Stimulated activated CD8-positive, alpha-beta memory T cell treated with anti-CD3 and anti-CD28 coated beads, Interleukin-15, amount 100 ng/mL, for 48 hours (primary cell): ENCODE measurements at places on chromosomes 4 and X.

GRCh38 chrX:112761242-112762207 is 79.1 kb downstream of the AMOT start:
- no peak for DNase-seq

DNA sequence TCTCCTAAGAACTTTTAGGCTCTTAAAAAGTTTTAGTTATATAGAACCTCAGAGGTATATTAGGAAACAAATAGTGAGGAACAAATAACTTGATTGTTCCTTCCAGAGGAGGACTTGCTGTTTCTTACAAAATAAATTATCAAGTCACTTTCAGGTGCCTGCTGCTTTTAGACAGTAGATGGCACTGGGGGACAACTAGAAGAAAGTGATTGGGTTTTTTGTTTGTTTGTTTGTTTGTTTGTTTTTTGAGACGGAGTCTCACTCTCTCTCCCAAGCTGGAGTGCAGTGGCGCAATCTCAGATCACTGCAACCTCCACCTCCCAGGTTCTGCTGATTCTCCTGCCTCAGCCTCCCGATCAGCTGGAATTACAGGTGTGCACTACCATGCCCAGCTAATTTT is 35.4 kb upstream of the CDKL5 start:
- DNase-seq, result no peak

DNA sequence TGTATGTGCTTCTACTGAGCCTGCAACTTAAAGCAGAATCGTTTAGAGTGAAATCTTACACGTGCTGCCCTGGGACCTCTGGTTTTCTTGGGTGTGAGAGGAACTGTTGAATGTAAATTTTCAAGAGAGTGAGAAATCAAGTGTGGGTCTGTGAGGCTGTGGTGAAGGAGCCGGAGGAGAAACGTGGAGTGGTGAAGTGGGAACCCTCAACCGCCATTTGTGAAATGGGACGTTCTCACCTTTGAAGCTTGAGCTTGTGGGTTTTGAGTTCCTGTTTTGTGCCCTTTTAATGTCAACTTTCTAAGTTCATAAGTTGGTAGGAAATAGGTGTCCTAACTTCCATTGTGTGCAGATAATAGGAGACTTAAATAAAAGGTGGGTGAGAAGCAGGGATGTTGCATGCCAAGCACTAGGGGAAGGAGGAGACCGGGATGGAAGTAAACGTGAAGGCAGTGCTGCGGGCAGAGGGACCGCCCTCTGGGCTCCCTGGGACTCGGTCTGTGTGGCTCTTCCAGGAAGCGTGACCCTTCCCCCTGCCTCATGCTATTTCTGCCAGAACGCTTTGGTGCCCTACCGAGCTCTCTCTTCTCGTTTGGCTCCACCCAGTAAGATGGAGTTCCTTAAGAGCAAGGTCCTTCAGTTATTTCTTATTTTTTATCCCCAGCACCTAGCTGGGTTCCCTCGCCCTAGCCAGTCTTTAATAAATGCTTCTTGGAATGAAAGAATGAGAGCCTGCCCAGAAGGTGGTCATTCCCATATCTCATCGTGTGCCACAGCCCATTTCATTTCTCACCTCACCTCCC is 56.0 kb downstream of the TMEM131L start:
- DNase-seq, result peak; percentile 56

DNA sequence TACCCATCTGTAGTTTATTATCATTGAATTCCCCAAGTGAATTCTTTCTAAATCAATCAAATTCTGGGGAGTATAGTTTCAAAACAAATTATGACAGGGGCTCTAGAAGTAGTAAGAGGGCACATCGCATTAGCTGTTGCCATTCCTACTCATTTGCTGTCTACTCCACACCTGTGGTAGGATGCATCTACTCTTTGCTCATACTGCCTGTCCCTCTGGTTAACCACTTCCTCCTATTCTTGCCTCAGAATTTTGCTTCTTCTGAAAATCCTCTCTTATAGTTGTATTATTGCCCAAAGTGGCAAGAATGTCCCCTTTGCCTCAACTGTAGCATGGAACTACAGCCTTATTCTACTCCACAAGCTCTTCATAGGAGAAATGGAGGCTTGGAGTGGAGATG is 12.7 kb upstream of the DGKK start:
- DNase-seq, result no peak

GRCh38 chr4:8537041-8537461 is 43.1 kb upstream of the GPR78 start:
- no peak for DNase-seq

DNA sequence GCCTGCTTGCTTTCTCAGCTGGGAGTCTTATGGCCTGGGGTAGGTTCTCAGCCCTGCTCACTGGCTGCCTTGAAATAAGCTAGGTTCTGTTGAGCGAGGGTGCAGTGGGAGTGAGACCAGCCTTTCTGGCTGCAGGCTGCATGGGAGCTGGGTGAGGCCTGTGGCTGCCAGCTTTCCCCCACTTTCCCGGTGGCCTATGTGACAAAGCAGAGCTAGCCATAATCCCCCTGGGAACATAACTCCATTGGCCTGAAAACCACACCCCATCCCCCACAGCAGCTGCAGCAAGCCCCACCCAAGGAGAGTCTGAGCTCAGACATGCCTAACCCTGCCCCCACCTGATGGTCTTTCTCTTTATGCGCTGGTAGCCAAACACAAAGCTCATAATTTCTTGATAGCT is 118.9 kb downstream of the KLHL4 start:
- DNase-seq, result no peak

- DNase-seq, result no peak
Measured at GRCh38 chrX:45660477-45660876, 459.8 kb upstream of the DIPK2B start.

DNA sequence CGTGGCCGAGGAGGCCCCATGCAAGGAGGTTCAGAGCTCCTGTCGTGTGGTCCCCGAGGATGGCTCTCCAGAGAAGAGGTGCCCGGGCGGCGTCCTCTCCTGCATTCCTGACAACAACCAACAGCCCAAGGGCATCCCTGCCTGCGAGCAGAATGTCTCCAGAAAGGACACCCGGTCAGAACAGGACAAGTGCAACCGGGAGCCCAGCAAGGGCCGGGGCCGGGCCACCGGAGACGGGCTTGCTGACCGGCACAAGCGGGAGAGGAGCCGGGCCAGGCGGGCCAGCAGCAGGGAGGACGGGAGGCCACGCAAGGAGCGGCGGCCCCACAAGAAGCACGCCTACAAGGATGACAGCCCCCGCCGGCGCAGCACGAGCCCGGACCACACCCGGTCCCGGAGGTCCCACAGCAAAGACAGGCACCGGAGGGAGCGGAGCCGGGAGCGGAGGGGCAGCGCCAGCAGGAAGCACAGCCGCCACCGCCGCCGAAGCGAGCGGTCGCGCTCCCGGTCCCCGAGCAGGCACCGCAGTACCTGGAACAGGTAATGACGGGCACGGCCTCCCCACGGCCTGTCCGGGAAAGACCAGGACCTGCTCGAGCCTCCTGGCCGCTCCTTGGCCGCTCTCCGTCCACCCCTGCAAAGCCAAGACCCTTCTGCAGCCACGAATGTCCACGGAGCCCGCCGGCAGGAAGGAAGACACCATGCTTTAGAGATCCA is 9.8 kb downstream of the AKAP17A start:
- no peak for DNase-seq

- no peak for DNase-seq
Measured at GRCh38 chr4:39181520-39181904, 817 bp upstream of the WDR19 start.

DNA sequence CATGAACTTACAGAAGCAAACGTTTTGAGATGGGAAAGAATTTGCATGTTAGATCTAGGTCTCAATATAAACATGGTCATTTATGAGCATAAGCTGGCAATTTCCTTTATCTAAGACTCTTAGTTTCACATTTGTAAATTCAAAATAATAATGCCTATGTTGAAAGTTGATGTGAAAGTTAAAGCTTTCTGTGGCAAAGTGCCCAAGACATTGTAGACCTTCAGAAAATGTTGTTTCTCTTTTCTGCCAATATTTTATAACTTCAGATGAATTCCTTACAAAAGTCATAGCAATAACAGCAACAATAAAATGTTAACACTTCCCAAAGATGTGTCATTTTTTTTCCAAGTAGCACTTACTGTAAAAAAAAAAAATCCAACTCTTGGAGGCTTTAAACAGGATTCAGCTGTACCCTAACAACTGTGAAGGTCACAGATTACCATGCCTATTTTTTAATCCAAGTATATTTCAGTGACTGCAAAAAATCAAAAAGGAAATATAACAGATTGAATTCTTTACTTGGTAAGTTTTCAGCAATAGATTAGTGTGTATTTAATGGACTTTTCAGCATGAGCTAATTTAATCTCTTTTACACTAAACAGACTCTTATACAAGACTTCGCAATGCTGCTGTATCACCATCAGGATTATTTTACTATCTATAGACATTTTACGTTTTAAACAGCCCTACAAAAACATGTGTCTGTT is 206.5 kb upstream of the PDE5A start:
- DNase-seq, result no peak

- peak; percentile 32 for DNase-seq
Measured at GRCh38 chr4:36322921-36323354, 41.5 kb downstream of the DTHD1 start.

- no peak for DNase-seq
Measured at GRCh38 chrX:46645614-46646013, 72.0 kb downstream of the CHST7 start.

GRCh38 chr4:97978791-97979488 is 164.3 kb downstream of the STPG2 start:
- DNase-seq, result no peak

DNA sequence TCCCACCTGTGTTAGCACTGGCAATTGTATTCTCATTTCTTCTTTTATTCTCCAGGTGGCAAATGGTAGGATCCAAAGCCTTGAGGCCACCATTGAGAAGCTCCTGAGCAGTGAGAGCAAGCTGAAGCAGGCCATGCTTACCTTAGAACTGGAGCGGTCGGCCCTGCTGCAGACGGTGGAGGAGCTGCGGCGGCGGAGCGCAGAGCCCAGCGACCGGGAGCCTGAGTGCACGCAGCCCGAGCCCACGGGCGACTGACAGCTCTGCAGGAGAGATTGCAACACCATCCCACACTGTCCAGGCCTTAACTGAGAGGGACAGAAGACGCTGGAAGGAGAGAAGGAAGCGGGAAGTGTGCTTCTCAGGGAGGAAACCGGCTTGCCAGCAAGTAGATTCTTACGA is 176.9 kb downstream of the PTTG2 start:
- DNase-seq, result no peak

- no peak for DNase-seq
Measured at GRCh38 chrX:138709886-138710791, 1.4 kb downstream of the FGF13 start.

GRCh38 chrX:16870095-16870861 is at the start of gene RBBP7:
Gene RBBP7 (minus strand): TSS chrX:16870362. CDS start chrX:16870053, 309 bp downstream.
- DNase-seq, result peak; percentile 82

DNA sequence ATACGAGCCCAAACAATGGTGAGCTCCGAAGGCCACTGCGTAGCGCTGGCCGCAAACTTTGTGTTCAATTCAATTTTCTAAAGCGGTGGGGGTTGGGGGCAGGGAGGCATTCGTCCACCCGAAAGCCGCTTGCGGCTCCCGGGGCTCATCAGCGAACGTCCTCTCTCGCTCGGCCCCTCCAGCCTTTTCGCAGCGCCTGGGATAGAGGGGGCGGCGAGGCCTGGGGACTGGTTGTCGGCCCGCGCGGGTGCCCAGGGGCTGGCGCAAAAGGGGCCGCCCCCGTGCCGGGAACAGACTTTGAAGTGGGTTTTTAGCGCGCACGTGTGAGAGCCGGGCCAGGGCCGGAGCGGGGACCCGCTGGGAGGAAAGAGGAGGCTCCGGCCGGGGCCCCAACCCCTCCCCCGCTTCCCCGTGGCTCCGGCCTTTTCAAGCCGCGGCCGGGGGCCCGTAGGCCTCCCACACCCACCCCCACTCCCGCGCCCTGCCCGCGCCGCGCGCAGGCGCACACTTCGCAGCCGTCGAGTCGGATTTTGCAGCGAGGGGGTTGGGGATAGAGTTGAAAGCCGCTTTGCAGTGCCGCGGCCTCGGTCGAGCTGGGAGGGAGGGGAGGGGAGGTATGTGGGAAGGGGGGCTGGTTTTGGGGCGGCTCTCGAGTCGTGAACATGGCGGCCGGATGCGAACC is 8.3 kb downstream of the ZIC3 start:
- no peak for DNase-seq

DNA sequence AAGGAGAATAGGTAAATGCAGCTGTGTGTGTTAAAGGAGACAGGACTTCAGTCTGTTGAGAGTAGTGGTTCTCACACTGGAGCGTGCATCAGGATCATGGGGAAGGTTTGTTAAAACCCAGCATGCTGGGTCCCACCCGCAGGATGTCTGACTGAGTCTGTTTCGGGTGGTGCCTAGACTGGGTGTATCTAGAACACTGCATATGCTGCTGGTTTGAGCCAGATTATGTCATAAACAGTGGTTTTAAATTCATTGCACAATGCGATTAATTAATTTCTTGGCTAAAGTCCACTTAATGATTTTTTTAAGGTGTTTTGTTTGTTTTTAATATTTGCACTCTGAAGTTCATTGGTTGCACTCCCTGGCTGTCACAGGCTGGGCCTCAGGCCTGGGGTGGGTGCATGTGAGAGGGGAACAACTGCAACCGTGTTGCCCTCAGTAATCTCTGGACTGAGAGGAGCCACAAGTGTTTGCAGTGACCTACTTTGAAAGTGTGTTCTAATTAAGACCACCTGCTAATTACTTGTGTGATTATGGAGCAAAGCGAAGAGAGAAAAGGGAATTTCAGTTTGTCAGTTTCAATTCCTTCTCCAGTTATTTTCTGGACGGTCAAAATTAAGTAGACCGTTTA is 8.3 kb downstream of the HCCS start:
- no peak for DNase-seq

- no peak for DNase-seq
Measured at GRCh38 chr4:78524009-78524408, 27.6 kb upstream of the ANXA3 start.

GRCh38 chrX:9438933-9439494 is 25.8 kb upstream of the TBL1X start:
- DNase-seq, result no peak

- no peak for DNase-seq
Measured at GRCh38 chr4:173937631-173938270, 345.7 kb downstream of the FBXO8 start.

DNA sequence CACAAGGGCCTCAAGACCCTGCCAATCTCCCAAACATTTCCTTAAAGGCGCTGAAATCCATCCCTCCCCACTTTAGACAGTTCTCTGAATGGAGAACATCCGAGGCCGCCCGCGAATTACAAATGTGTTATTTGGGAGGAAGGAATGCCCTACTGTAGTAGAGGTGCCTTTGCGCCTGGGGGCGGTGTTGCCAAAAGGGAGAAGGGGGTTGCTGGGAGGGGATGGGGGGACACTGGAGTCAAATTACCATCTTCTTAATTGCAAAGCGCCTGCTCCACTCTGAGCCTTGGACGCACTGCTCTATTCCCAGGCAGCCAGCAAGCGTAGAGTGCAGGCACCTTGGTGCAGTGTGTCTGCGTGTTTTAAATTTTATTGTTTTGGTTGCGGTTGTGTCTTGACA is 2.7 kb downstream of the TMEM255A start:
- DNase-seq, result no peak
